ENCODE measurements at places on chromosomes 3 and 15.
A peak's percentile ranks its signal among the peaks of the same experiment; 100 is the strongest.

DNA sequence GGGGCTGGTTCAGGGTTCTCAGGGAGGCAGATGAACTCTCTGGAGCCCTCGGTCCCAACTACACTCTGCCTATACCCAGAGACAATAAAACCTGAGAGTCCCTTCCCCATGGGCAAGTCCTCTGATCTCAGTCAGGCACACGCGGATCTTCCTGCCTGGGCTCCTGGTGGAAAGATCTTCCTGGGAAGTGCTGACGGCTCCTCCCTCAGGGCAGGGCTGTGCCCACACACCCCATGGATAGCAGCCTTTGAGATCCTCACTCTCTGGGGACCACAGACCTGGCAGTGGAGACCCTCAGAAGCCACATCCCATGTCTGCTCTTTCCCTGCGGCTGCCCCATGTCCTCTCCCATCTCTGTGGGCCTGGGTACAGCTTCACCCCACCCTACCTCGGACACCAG, 10.4 kb downstream of the SH2D7 start:
- DNase-seq, result no peak

GRCh38 chr3:120263792-120264191, 21.2 kb downstream of the GPR156 start:
- no peak for DNase-seq

DNA sequence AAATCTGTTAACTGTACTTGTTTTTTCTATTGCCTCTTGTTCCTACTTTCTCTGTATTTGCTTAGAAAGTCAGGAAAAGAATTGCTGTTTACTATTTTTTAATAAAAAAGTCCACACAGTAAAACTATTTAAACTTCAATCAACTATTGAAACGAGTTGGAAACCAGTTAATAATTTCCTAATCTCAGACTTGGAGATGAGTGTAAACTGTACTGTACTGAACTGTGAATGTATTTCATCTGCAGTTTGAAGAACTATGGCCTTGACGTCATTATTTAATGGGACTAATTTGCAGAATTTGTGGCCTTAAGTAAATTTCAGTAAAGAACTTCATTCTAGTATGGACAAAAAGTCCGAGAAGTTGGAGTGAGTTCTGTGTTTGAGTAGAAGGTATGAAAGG, 89.1 kb downstream of the LRRC28 start:
- no peak for DNase-seq

GRCh38 chr3:49133226-49133951, 539 bp upstream of the LAMB2 start:
- no peak for DNase-seq

DNA sequence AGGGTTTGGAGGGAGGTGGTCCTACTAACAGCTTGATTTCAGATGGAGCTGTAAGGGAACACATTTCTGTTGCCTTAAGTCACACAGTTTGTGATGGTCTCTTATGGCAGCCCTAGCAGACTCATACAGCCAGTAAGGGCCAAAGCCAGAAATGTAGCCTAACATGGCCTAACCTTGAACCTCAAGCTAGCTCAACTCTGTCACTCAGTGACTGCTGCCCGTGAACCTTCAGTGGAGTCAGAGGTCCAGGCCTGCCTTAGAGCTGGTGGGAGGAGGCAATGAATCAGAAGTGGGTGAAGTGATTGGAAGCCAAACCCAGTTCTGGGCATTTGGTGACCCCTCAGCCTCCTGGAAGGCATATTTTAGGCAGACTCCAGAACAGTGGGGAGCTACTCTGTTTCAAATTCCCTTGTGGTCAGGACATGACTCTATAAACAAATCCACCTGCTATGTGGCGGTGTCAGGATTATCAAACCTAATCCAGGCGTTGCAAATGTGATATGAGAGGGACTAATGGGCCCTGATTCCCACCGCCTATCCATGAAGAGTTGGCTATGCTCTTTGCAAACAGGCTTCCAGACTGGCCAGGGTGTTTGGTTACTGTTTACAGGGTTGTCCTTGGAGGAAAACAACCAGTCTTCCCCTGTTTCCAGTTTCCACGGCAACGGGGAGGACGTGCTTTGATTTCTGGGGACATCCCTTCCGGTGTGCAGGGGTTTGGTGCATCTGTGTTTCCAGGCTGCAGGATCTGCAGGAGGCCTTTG, 105.9 kb upstream of the AGBL1 start:
- no peak for DNase-seq

GRCh38 chr3:178795349-178795748, 259.1 kb downstream of the KCNMB2 start:
- DNase-seq, result no peak

- no peak for DNase-seq
Observed at GRCh38 chr3:102240720-102241119, 194.1 kb upstream of the ZPLD1 start.

DNA sequence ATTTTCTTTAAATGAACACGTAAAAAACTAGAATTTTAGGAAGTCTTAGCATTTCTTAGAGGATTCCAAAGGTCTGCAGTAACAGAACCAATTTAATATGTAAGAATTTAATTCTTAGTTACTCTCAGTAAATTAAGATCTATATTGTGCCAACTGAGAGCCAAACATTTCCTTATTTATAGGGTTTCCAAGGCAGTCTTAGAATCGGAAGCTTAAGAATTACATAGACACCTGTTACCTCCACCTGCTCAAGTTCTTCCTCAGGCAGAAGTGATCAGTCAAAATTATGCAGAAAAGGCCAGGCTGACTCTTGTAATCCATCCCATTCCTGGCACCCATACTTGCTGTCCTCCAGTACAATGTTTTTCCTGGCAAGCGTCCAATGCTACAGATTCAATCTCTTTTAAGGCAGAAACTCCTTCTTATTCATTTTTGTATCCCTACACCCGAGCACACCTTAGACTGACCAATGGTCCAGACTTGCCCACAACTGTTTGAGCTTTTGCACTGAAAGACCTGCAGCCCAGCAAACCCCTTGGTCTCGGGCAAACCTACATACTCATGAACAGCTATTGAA, 64.3 kb downstream of the NCEH1 start:
- no peak for DNase-seq

DNA sequence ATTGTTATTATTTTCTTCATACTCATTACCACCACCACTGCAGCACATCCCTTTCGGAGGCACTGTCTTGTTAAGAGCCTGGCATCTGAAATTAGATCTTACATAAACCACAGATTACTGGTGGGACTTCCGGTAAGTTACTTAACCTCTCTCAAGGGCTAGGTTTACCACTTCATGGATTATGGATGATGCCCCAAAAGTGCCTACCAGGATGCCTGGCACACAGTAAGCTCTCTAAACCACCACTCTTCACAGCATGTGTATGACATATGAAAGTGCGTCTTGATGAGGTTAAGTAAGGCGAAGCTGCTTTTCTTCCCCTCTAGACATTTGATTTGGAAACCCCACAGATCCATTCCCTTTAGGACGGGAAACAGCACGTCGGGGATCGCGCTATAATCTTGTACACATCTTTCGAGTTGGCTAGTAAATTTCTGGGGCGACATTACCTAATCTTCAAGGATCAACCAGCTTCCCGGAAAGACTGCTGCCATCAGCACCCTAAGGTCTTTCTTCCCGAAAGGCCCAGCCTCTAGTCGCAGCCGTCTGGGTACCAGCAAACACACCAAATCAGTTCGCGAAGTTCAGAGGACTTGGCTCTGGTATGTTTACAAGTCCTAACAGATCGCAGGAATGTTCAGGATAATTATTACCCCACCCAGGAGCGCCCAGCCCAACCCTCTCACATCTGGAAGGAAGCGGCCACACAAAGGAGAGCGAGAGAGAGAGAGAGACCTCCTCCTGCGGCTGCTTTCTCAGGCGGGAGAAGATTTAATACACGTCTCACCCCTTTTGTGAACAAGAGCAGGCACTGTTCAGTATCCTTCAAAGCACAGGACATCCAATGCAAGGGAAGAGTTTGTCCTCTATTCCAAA, 155.1 kb upstream of the FRMD4B start:
- no peak for DNase-seq

- no peak for DNase-seq
Observed at GRCh38 chr3:16937326-16937845, 52.6 kb downstream of the PLCL2 start.

DNA sequence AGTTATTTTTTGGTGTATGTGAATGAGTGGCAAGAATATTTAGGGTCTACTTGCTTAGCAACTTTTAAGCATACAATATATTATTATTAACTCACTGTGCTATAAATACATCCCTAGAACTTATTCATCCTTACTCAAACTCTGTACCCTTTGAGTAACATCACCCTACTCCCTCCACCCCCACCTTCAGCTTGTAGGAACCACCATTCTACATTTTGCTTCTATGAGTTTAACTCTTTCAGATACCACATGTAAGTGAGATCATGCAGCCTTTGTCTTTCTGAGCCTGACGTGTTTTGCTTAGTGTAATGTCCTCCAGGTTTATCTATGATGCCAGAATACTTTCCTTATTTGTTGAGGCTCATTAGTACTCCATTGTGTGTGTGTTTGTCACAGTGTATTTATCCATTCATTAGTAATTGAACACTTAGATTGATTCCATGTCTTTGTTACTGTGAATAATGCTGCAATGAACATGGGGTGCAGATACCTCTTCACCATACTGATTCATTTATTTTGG, 526.9 kb downstream of the PYDC2 start:
- no peak for DNase-seq

DNA sequence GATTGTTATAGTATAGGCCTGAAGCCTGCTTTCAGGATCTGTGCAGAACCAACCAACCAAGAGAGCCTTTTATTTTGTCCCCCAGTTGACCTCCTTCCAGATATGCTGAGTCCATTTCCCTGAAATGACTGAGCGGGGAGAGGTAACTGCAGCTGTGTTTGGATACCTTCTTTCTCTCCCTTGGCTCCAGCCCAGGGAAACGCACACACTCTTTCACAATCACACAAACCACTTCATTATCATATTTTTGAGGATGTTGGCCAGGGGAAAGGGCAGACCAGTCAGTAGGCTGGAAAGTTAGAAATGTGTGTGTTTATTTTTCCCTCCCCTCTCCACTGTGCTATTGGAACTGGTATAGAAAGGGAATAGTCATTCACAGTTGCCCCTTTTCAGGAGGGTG, 417.7 kb upstream of the TBL1XR1 start:
- DNase-seq, result no peak

- DNase-seq, result no peak
Observed at GRCh38 chr15:95996494-95996893, 334.0 kb upstream of the NR2F2 start.

- no peak for DNase-seq
Observed at GRCh38 chr15:39403640-39404117, 177.2 kb upstream of the THBS1 start.

- no peak for DNase-seq
Observed at GRCh38 chr15:69897061-69897460, 200.7 kb downstream of the TLE3 start.

GRCh38 chr3:22615790-22616189, 587.3 kb upstream of the UBE2E2 start:
- DNase-seq, result no peak

- DNase-seq, result peak; percentile 47
Observed at GRCh38 chr15:73051807-73052652, at the start of gene NEO1. Gene NEO1 (plus strand): TSS chr15:73052463. CDS start chr15:73052676, 213 bp downstream.

- no peak for DNase-seq
Observed at GRCh38 chr3:58351920-58352319, 19.2 kb downstream of the PXK start.

DNA sequence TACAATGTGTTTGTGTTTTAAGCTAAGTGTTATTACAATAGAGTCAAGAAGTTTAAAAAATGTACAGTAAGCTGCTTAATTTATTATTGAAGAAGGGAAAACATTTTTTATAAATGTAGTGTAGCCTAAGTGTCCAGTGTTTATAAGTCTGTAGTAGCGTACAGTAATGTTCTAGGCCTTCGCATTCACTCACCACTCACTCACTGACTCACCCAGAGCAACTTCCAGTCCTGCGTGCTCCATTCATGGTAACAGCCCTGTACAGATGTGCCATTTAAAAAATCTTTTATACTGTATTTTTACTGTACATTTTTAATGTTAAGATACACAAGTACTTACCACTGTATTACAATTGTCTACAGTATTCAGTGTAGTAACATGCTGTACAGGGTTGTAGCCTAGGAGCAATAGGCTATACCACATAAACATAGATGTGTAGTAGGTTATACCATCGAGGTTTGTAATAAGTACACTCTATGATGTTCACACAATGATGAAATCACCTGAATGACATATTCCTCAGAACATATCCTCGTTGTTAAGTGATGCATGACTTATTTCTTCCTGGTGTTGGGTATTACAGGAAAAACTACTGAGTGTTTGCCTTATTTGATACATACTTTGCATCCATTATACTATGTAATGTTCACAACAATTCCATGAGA, 156.6 kb upstream of the NUDT16 start:
- DNase-seq, result no peak

- DNase-seq, result no peak
Observed at GRCh38 chr15:101725073-101725472, 800 bp upstream of the TARS3 start.

- no peak for DNase-seq
Observed at GRCh38 chr3:55854494-55854893, 367.4 kb upstream of the WNT5A start.

GRCh38 chr3:123728014-123728413, 143.2 kb upstream of the HACD2 start:
- no peak for DNase-seq

DNA sequence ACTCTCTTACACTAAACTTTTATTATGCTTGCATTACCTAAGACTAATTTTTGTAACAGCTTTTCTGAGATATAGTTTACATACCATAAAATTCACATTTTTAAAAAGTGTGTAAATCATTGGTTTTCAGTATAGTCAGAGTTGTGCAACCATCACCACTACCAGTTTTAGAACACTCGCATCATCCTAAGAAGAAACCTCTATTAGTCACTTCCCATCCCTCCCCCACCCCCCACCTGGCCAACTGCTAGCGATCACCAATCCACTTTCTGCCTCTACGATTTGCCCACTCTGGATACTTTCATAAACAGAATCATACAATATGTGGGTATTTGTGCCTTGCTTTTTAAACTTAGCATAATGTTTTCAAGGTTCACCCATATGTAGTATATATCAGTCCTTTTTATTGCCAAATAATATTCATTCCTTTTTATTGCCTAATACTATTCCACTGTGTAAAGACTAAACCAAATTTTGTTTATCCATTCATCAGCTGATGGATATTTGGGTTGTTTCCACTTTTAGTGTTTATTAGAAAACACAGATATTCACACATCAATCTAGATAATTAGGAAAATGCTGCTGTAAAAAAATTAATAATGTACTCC, 23.0 kb downstream of the UBP1 start:
- DNase-seq, result no peak

GRCh38 chr15:81097116-81097889, 36.8 kb upstream of the CFAP161 start:
- DNase-seq, result no peak

DNA sequence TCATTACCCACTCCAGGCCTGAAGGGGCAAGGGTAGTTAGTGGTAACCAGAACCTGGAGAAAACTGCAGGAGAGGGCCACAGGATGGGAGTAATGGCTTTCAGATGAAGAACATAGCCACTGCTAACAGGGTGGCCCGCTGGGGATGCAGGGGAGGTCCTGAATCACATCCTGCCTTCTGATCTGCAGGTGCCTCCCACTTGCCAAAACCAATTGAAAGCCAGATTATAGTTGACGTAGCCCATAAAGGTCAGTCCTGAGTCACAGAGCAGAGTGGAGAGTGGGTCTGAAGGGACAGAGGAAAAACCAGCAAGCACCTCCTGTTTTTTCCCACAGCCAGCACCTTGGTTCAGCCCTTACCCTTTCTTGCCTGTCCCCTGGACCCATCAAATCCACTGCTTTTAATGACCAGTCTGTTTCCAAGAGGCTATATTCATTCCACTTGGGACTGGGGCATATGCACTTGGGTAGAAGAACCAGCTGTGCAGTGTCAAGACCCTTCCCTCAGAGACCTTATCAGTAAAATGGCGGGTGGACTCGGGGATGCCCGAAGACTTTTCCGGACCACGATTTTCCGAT, 646 bp upstream of the SLC35G2 start:
- DNase-seq, result no peak

- DNase-seq, result no peak
Observed at GRCh38 chr3:151969026-151969642, 95.7 kb downstream of the SUCNR1 start.
